Naive thymus-derived CD4-positive, alpha-beta T cell (primary cell): ENCODE measurements at places on chromosomes 6 and 20.

DNA sequence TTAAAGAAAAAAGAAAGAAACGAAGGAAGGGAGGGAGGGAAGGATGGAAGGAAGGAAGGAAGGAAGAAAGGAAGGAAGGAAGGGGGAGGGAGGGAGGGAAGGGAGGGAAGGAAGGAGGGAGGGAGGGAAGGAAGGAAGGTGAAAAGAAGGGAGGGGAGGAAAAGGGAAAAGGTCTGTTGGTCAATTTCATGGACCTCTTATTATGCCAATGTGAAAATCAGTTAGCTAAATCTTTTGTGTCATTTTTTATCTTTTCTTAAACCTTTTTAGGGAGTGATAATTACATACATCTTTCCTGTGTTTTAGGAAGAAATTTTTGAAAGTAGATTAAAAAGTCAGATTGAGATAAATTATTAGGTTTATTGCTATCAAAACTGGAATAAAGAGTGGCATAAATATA lies 670.2 kb upstream of the CITED2 start:
- DNase-seq, result no peak

DNA sequence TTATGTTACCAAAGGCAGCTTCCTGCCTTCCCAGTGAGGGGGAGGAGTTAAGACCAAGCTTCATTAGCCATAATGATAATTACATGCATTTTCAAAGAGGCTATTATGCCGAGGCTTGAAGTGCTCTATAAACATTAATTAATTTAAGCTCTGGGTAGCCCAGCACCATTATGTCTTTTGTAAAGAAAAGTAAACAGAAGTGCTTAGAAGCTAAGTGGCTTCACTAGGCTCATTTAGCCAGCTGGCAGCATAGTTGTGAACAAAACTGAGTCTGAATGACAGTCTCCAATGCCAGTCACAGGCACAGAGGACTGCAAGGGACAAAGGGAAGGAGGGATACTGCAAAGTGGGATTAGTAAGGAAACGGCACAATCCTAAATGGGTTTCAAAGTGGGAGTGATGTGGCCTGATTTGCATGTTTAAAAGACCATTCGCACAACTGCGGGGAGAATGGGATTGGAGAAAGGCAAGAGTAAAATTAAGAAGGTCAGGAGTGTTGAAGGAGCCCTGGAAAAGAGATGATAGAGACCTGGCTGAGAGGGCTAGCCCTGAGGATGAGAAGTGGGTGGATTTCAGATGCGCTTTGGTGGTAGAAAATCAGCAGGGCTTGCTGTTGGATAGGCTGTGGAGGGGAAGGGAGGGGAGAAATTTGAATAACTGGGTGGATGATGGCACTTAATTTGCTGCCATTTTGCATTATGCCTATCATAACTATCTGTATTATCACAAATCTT lies 20.1 kb upstream of the ISM1 start:
- no peak for DNase-seq

- DNase-seq, result no peak
These were observed 35.8 kb downstream of the METTL24 start for GRCh38 chr6:110322151-110322873.

DNA sequence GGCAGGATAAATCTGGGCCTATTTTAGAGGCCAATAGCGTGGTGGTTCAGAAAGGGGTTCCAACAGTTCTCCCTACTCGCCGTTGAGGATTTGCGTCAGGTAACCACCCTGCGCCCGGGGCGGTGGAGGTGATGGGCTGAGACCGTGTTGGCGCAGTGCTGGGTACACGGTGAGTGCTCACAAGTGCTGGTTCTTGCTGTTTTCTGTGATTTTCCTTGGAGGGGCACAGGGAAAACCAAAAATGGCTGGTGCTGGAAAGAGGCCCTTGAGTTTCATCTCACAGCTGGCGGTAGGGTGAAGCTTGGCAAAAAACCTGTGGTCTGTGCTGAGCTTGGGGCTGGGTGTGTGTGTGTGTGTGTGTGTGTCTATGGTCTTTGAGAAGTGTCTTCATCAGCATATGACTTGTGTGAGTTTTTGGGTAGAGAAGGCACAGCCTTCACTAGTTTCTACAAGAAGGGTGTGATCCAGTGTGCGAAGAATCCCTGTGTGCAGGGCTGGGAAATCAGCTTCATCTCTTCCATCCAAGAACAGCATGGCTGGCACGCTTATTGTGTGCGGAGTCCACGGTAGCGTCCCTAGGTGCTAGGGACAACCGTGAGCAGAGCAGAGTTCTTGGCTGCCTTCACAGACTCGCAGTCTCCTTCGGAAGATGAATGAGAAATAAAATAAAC lies 35.3 kb upstream of the SCRT2 start:
- DNase-seq, result no peak

DNA sequence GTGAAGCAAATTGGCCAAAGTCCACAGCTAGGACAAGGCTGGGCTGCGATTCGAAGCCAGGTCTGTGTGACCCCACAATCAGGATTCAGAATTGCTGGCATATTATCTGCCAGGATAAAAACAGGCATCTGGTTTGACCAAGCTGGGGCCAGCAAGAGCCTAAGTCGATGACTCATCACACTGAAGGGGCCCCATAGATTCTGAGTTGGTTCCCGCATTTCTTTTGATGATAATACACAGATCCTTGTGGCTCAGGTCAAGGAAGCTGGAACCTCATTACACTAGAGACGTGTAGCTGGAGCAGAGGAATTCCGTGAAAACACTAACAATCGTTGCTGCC lies 6.5 kb downstream of the KCNB1 start:
- DNase-seq, result no peak

DNA sequence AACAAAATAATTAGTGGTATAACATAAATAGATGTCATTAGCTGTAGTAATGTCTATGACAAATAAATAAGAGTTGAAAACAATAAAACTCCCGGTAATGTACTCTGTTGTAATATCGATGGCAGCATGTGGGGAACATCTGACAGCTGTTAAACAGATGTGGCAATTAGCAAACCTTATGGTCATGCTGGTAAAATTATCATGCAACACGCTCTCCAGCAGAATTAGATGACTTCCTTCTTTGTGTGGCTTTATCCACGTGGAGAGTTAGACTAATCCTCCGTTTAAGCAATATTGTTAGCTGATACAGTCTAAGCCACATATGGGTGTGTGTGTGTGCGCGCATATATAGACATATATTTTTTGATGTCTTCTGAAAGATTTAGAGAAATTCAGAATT lies 77.7 kb upstream of the ZFP64 start:
- no peak for DNase-seq

DNA sequence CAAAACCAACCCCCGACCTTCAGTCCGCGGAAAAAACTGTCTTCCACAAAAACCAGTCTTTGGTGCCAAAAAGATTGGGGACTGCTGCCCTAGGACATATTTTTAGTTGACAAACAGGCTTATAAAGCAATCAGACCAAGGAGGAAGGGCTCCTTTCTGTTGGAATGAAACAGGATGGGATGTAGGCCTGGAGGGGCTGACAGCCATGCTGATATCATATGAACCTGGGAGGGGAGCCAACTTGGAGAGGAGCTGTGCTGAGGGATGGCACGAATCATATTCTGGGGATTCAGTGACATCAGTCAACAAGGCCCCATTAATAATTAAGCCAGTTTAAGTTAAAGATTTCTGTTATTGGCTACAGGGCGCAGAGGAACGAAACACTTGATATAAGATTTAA lies 225.4 kb upstream of the TSHZ2 start:
- DNase-seq, result no peak

GRCh38 chr6:17381424-17382147 lies 11.8 kb upstream of the CAP2 start:
- no peak for DNase-seq

DNA sequence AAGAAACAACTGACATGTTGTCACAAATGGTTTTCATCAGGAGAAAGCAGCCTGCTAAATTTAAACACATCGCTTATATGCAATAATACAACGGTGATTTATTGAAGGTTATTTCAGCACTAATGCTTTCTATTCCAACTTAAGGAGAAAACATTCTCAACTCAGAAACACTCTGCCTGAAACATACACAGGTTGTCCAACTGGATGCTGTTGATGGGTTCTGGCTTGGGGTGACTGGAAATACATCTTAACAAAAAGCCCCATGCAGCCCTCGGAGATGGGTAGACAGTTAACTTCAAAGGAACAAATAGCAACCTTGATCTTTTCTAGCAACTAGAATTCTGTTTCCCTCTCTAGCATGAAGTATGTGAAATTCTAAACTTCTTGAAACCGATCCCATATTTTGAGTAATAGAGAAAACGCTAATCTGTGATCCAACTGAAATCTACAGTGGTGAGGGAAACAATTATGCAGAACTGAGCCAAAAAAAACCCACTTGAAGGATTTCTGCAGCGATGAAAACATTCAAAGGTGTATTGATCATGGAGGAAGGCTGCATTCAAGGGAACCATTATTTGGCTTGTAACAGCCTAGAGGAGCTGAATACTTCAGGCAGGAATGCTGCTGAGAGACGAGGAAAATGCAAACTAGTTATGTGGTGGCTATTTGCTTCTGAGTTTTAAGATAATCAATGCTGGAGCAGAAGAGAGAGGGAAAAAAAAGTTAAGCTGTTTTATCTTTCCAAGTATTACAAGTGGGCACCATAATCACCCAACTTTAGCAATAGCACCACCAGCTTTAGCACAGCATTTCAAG lies 6.9 kb downstream of the ZMYND8 start:
- peak; percentile 38 for DNase-seq

- DNase-seq, result no peak
These were observed 8.2 kb upstream of the CD93 start for GRCh38 chr20:23094213-23094896.

DNA sequence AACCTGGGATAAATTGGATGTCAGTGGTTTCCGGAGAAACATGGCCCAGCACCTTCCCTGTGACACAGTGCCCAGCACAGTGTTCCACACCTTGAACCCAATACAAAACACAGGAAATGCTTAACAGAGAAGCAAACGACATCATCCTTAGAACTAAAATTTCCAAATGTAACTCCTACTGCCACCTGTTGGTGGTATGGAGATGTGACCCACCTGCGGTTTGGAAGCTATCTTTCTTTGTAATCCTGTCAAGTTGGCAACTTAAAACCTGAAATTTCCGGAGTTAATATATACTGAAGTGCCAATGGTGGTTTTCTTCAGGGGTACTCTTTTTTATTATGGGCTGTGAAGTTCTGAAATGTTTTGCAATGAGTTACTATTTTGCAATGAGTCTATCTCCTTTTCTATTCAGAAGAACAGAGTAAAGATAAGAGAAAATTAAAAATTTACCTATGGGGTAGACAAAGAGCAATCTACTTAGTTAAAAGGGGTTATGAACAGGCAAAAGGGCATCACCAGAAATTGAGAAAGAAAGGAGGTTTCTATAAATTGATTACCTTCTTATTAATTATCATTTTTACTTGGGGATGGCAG lies 658.8 kb downstream of the PTPRT start:
- DNase-seq, result no peak

- DNase-seq, result no peak
These were observed 227.4 kb upstream of the PLN start for GRCh38 chr6:118320652-118321051.

DNA sequence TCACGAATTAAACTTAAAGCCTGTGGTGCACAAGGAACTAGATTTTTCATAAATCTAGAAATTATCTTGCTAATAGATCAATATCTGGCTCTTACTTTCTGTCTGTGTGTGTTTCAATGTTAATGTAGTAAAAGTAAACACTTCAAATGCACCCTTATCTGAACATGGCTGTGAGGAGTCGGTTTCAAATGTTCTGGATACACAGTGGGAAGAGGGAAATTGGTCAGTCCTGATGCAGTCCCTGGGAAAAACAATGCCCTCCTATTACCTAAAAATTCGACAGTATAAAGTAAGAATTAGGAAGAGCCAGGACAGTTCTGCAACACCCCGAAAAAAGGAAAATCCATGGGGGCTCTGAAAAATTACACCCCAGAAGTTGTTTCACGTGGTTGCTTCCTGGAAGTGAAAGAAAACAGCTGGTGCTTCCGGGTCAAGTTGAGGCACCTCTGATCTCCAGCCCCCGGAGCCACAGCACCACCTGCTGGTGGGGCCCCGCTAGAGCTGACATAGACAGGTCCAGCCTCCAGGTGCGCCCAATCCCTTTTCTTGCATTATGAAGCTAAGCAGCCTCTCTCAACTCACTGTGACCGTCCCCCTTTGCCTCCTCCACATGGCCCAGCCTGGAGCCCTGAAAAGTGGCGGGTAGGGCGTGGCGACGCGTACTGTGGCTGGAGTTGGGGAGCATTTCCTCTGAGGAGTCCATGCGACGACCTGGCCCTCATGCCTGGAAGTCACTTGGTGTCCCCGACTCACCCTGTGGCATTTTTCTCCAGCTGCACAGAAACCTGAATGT lies 8.3 kb downstream of the SEMG2 start:
- DNase-seq, result no peak

DNA sequence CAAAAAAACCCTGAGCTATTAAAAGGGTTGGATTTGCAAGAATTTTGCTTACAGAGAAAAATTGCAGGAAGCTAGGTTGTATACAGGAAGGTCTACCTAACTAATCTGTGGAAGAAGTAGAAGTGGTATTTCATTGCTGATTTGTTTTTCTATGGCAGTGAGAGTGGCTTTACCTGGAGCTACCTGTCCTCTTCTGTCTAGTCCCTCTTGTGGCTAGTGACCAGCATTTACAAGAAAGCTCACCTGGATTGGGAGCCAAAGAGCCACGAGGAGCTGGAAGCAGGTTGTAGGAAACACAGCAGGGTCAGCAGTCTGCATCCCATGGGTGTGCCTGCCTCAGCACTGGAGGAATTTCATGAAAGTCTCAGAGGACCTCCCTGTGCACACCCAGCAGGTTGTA lies 120.3 kb upstream of the RALGAPA2 start:
- no peak for DNase-seq

DNA sequence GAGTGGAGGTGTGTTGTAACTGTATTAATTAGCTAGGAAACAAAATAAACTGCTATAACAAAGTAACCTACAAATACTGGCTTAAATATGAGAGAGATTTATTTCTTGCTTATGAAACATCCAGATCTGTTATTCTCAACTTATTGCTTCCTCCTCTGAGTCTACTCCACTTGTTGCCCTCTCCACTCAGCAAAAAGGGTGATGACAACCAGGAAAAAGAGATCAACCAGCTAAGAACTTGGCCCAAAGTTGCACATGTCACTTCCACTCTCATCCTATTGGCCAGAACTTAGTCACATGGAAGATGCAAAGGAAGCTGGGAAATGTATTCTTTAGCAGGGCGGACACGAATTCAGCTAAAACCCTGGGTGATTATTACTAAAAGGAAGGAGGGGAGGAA lies 5.2 kb upstream of the TP53RK start:
- DNase-seq, result peak; percentile 8

DNA sequence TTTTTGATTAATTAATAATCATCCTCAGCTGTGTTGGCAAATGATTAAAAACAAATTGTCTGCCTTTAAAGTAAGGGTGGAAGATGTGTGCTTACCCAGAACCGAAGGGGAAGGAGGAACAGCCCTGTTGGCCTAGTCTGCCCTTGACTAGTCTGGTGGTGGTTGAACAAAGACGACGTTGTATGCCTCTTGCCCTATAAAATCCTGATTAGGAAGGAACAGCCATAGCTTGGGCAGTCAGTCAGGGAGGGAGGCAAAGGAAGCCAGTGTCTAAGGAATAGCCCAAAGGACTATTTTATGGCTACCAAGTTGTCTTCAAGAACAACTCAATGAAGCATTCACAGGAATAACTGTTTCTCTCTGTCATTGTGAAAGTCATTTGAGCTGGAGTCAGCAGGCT lies 70.7 kb downstream of the PRDM1 start:
- DNase-seq, result no peak
